ENCODE measurements at places on chromosomes 6 and 20.

GRCh38 chr20:33250666-33251065 is 14.9 kb downstream of the BPIFA1 start:
- DNase-seq = no peak

GRCh38 chr6:89221971-89222711 is 5.0 kb upstream of the GABRR1 start:
- DNase-seq = no peak

DNA sequence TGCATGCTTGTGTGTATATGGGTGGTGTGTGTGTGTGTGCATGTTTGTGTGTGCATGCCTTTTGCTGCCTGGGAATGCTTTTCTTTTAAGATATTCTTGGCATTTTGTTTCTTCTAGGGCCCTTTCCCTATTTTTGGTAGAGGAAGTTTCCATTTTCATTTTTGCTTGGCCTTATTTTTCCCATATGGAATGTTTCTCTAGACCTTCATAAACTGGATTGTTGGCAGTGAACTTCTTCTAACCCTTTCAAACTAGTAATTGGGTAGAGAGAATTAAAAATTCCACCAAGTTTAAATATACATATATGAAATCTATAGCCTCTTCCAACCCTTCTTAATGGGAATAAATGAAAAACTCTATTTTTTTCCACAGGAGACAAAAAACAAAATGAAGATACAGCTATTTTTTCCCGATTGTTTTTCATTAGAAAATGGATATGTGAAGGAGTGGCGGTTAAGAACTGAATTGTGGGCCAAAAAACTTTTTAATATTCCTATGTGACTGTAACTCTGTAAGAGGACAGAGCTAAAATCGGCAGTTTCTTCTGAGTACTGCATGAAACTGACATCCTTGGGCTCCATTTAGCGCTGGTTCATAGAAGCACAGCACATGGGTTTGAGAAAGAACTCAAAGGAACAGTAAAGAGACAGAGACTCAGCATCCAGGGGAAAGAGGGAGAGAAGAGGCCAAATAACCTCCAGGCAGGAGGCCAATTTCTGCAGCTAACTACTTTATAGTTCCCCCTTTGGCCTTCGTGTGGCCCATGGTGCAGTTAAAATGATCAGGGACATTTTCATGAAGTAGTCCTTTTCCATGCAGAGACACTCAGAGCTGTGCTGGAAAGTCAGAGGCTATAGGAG is 102.1 kb downstream of the TMEM170B start:
- DNase-seq = no peak

DNA sequence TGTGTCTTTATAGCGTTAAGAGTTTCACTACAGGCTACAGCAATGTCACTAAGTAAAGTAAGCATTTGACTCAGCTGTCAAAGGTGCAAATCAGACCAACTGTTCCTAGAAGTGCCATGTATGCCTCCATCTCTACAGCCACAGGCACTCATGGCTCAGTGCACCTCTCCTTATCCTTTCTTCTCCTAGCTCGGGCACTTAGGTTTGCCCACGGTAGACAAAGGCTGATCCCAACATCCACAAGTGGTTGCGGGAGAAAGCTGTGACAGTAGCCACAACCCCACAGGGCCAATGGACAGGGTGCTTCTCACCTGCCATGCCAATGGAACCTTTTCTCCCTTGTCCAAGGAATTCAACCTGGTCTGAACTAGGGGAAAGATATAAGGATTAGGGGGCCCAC is 228.5 kb upstream of the EXOC2 start:
- no peak for DNase-seq

DNA sequence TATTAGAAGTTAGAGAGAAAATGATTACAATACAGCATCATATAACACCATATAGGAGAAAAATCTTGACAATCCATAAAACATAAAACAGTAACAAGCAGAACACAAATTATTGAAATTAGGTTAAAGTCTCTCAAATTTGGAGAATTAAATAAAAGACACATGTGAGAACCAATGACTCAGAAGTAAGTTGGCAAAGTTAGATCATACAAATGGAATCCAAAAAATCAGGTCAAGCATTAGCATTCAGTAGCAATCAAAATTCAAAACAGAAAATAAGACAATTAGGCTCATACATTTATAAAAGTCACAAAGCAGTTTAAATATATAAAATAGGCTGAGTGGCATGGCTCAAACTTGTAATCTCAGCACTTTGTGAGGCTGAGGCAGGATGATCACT is 775.6 kb downstream of the PHF3 start:
- no peak for DNase-seq

DNA sequence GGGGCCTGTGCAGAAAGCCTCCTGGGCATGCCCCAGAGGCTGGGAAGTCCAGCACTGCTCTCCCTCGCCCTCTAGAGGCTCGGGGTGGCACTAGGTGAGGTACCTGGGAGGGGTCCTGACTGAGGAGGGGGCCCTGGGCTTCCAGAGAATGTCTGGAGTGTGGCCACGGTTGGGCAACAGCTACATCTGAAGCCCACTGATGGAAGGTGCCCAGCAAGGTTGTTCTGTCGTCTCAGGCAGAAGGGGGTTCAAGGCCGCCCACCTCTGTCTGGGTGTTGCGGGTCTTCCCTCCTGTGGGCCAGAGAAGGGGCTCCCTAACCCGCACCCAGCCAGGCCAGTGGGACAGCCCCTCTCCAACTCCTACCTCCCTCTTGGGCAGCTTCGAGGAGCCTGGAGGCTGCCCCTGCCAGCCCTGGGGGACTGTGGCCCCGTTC is 11.4 kb upstream of the VEGFA start:
- no peak for DNase-seq

DNA sequence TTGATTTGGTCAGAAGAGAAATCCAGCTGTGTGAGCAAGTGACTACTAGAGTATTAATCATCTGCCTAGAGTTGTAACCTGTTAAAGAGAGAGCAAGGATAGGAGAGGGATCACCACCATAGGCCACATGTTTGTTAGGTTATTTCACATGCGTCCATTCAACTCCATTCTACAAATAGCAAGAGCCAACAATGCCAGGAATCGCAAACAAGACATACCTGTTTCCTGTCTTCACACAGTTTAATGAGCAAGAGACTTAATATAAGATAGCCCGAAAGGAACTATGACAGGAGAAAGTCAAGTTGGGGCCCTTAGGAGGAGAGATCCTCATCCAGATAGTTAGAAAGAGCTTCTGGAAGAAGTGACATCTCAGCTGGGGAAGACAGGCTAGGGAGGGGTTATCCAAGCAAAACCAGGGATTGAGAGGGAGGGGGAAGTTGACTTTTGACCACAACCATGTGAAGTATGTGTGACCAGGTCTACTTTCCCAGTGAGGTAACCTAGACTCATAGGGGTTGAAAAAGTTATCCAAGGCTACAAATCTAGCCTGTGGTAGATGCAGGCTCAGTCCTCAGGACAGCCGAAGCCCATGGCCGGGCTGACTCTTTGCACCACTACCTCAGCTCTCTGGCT is 147.4 kb downstream of the ALDH8A1 start:
- DNase-seq = no peak

DNA sequence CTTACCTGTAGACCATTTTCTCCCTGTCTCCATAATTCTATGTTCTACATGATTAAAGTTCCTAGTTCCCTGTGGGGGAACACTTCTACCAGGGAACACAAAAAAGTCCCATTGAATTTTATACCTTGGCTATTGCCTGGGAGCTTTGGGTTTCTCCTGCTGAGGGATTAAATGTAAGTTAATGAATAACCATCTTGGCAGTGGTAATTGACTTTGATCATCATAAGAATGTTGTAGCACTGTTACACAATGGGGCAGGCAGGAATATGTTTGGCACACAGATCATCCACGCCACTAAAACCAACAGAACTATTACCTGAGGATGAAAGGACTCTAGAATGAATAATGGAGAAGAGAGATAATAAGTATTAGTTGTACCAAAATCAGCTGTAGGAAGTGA is 1106.2 kb upstream of the GJE1 start:
- no peak for DNase-seq

DNA sequence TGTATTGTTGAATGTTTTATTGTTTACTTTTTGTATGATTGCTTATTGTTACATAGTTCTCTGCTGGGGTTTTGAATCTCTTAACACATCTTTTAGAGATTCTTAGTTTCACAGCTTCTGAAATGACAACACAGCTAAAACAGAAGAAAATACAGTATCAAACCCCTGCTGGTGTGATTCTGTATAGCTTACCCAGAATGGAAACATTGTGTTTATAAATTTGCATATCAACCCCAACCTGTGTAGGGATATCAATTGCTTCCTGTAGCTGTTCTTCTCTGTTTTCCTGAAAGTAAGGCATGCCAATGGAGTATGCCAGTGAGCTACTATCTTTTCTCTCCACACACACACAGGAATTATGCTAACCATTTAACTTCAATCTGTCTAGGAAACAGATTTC is 64.3 kb upstream of the ID4 start:
- DNase-seq = no peak

GRCh38 chr6:150588888-150589499 is 10.7 kb upstream of the PLEKHG1 start:
- no peak for DNase-seq

- no peak for DNase-seq
Measured at GRCh38 chr6:15475872-15476271, 187.0 kb downstream of the DTNBP1 start.

DNA sequence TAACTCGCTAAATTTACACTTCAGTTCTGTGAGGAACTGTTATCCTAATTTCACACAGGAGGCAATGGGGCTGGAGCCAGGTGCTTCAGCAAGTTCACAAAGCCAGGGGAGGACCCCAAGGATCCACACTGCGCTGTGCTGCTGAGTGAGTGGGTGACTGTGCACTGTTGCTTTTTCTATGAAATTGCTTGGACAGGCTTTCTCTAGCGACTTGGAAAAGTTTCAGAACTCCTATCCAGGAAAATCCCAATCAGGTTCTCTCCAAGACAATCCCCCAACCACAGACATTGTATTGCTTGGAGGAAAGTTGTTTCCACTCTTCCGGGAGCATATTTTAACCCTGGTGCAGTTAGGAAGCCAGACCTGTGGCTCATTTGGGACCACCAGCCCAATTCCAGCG is 175.9 kb upstream of the CST7 start:
- peak; percentile 2 for DNase-seq

- DNase-seq = no peak
Measured at GRCh38 chr20:23165307-23165750, 79.2 kb upstream of the CD93 start.

DNA sequence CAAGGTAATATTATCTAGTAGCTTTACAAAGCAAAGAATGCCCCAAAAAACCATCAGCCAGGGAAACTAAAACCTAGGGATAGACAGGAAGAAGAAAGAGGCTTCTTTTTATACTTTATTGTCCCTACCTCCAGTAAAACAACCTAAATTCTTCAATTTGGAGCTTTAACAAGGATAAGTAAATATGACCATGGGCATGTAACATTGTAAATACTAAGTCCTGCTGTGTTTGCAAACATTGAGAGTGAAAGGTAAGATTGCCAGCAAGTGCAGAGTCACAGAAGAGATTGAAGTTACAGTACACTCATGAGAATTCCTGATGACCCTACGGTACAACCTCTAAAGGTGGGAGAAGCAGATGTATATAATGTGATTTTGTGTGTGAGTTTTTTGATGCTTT is 117.2 kb downstream of the FOXO3 start:
- no peak for DNase-seq

GRCh38 chr6:150272976-150273315 is 95.9 kb upstream of the IYD start:
- no peak for DNase-seq

GRCh38 chr6:90080876-90081481 is 186.7 kb downstream of the GJA10 start:
- peak; percentile 51 for DNase-seq

DNA sequence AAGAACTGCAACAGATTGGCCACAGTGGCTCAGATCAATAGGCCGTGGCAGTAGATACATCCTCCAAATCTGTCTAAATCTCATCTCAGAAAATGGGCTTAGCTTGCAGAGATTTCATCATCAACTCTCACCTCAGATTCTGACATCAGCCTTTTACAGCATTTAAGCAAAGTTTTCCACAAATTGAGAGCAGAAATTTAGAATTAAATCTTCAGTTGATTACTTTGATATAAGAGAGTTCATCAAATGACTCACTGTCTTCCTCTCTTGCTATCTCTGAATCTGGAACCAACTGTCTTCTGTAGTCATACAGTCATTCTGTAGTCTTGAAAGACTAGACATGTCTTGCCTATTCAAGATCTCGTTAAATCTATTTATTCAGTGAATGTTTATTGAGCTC is 45.2 kb upstream of the CTAGE9 start:
- DNase-seq = no peak

DNA sequence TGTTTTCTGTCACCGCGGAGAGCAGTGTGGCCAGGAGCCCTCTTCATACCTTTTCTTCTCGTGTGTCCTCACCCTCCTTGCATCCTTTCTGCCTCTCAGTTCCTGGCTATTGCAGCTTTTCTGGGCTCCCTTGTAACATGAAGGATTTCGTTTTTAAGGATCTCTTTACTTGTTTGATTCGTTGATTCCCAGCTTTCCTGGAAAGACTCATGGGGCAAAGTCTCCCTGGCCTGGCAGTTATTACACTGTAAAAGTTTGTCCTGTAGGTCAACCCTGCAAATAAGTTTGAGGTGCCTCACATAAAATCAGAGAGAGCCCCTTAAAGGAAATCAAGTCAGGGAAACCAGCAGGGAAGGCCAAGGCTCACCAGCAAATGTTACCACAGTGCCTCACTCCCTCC is 70.1 kb downstream of the ISM1 start:
- DNase-seq = no peak

DNA sequence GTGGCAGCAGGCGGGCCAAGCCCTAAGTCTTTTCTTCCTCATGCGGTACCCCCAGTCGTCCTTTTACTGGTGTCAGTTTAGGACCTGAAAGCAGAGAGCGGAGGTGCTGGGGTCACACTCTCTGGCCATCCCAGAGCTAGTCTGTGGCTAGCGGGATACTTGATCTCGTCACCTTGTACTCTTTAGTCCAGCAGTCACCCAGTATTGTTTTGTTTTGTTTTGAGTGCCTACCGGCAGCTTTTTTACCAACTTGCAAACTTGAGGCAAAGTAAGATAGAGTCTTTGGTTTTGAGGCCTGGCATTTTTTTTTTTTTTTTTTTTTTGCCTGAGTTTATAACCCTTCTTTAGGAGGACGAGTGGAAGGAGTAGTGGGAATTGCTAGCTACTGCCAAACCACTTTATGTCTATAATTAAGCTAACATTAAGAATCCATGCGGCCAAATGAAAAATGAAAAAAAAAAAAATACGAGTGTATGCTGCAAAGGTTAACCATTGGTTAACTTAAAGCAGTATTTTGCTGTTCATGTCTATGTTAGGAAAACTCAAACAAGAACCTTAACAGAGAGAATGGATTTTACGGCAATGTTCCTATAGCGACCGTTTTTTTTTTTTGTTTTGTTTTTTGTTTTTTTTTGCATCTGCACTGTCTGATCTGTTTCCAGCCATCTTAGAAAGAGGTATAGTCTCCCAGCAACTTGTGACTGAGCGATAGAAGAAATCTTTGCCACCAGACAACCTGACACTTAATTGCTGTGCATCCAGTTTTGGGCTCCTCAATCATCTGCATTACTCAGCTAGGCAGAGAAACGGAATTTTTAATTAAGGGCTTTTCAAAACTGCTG is 56.9 kb downstream of the FAM217A start:
- no peak for DNase-seq

GRCh38 chr6:43856005-43856765 is 86.2 kb downstream of the VEGFA start:
- no peak for DNase-seq

All from activated CD4-positive, alpha-beta T cell treated with anti-CD3 and anti-CD28 coated beads for 1 hour (primary cell).